ENCODE measurements at places on chromosomes 2 and 18. TPM values are rescaled to one million over a fixed set of nuclear protein-coding genes. Genes with fewer than 3 reads are reported as not detected.
A peak's percentile ranks its signal among the peaks of the same experiment; 100 is the strongest.

PXDN gene
- total RNA-seq, result 0.88 TPM

RASGRP3 gene
- 0.84 TPM for total RNA-seq

SERPINB13 gene
- total RNA-seq, result not detected

SPC25 gene
- total RNA-seq, result 27.1 TPM

UGT1A10 gene
- total RNA-seq, result not detected

SCN7A gene
- not detected for total RNA-seq

EGR4 gene
- not detected for total RNA-seq

SKOR2 gene
- not detected for total RNA-seq

DSG1 gene
- not detected for total RNA-seq

GALNT13 gene
- 0.21 TPM for total RNA-seq

CHPF gene
- 126 TPM for total RNA-seq

FRZB gene
- not detected for total RNA-seq

TUBA3D gene
- total RNA-seq, result 2.9 TPM

FSIP2 gene
- total RNA-seq, result not detected

DNA sequence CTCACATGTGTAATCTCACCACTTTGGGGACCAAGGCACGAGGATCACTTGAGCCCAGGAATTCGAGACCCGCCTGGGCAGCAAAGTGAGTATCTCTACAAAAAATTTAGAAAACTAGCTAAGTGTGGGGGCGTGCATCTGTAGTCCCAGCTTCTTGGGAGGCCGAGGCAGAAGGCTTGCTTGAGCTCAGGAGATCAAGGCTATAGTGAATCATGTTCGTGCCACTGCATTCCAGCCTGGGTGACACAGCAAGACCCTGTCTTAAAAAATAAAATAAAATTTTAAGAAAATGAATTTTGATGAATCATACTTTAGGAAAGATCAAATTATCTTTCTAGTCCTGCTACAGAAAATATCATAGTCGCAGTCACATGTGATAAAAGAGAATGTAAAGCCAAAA is 46.9 kb downstream of the CABYR start:
- no peak for DNase-seq

GRCh38 chr2:77479395-77479794 is 42.8 kb downstream of the LRRTM4 start:
- peak; percentile 9 for DNase-seq

- DNase-seq, result no peak
These were observed at the start of gene GALNT5 for GRCh38 chr2:157257312-157258252. TSS of gene GALNT5 (plus strand) at chr2:157257705. CDS start at chr2:157258083, 378 bp downstream.

DNA sequence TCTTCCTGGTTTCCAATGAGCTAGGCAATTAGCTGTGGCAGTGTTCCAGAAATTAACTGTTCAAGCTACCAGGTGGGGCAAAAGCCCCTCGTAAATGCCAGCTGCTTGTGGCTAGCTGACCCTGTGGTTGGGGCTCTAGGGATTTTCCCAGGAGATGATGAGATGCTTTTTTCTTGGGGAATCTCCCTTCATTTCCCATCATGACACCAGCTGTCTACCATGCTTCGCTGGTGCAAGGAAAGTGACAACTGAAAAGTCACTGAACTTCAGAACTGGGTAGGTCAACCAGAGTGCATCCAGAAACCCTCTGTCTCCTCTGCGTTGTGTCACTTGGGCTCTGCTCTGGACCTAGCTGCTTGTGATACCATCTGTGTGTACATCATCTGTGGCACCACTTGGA is 386.5 kb upstream of the DCC start:
- no peak for DNase-seq

DNA sequence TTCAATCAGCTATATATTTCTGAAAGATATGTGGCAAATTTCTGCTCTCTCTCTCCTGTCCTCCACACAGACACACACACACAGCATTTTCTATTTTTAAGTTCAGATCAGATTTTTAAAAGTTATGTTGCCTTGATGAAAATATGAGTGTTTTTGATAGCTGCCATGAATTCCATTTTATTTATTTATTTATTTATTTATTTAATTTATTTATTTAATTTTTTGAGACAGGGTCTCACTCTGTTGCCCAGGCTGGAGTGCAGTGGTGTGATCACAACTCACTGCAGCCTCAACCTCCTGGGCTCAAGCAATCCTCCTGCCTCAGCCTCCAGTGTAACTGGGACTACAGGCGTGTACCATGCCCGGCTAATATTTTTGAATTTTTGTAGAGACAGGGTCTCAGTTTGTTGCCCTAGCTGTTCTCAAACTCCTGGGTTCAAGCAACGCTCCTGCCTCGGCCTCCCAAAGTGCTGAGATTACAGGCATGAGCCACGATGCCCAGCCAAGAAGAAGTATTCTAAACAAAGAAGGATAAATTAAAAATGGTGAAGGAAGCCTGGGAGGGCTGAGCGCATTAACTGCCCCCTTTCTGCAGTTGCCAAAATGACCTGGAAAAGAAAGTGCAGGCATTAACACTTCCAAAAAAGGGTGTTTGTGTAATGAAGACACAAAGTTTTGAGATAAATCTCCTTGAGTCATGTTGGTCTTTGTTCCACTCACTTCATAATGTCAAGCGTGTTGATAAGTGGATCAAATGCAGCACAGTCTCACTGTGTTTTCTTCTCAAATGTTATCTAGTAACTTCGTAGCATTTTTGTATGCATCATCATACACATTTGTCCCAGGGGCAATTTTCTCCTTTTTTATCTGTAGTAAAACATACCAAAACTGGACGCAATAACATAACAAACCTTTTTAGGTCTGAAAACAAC is 11.1 kb upstream of the IMPA2 start:
- DNase-seq, result no peak

GRCh38 chr18:3626929-3627458 is 177.0 kb downstream of the TGIF1 start:
- DNase-seq, result no peak

DNA sequence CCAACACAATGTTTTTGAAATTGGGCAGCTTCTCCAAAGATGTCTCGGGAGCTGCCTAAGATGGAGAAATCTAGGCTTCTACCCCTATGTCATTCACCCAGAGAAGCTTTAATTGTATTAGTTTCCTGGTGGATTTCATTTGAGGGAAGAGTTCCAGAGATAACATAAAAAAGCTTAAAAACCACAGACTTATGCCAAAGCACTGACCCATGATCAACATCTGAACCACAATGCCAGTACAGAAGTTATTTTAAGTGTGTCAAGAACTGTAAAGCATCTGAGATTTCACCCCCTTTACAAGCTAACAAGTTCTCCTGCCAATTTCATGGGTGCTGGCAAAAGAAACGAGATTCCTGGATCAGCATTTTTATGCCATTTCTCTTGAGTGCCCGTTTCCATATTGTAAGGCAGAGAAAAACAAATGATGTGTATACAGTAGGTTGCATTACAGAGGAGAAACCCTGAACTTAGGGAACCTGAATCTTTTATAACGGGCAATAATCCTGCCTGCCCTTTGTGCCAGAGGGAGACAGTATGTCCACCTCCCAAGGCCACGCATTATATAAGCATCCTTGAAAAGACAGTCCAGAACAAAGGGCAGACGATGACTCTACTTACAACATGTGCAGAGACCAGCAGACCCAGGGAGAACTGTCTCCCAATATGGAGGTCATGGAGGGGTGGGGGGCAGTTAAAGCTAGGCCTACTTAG is 44.1 kb downstream of the MREG start:
- no peak for DNase-seq

- DNase-seq, result no peak
These were observed 16.2 kb downstream of the ATG16L1 start for GRCh38 chr2:233267516-233268245.

- peak; percentile 92 for DNase-seq
These were observed 88.4 kb upstream of the NPAS2 start for GRCh38 chr2:100731535-100731981.

DNA sequence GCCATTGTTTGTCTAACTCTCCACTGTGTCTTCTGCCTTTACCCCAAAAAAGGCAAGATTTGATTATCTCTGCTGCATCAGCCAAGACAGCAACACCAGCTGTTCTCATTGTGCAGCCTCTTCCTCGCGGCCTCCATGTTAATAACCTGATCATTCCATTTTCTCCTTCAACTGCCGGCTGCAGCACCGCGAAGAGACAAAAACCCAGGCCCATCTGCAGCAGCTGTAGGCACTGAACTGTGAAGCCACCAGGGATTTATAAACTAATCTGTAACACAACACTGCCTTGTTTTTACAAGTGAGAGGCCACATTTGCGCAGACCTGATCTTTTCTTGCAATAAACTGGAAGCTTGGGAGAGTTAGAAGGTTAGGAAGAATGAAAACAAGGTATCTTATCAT is 147.8 kb downstream of the SATB2 start:
- no peak for DNase-seq

GRCh38 chr18:376311-376710 is 108.5 kb upstream of the THOC1 start:
- DNase-seq, result no peak

GRCh38 chr2:110780461-110780860 is 48.1 kb downstream of the ACOXL start:
- no peak for DNase-seq

GRCh38 chr2:28356095-28356911 is 36.4 kb upstream of the FOSL2 start:
- DNase-seq, result peak; percentile 44

- peak; percentile 66 for DNase-seq
These were observed 20.6 kb upstream of the ATRAID start for GRCh38 chr2:27191070-27191829.

DNA sequence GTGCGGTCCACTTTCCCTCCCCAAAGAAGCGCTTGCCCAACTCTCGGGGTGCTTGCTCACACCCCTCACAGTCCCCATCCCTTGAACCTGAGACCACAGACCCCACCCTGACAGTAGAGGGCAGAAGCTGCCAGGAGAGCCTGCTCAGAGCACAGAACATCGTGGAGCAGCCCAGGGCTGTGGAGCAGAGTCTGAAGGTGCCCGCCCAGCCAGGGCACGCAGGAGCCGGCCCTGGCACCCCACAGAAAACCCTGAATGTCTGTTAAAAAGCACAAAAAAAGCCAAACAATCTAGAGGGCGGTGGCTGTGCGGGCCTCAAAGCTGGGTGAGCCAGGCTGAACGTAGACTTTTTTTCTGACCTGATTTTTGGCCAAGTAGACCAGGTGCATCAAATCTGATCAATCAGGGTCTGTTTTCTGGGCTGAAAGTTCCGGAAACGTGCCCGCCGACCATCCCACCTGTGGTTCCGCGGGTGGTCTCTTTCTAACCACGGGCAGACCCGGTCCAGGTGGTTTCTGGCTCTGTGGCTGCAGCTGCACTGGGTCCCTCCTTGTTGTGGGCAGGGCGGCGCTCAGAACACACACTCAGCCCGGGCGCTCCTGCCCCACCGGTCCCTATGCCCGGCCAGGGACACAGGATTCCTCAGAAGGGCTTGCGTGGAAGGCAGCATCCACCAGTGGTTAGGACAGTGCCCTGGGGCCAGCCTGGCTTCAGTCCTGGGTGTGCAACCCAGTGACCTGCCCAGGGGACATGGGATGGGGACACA is 66.3 kb downstream of the SLC66A2 start:
- no peak for DNase-seq

DNA sequence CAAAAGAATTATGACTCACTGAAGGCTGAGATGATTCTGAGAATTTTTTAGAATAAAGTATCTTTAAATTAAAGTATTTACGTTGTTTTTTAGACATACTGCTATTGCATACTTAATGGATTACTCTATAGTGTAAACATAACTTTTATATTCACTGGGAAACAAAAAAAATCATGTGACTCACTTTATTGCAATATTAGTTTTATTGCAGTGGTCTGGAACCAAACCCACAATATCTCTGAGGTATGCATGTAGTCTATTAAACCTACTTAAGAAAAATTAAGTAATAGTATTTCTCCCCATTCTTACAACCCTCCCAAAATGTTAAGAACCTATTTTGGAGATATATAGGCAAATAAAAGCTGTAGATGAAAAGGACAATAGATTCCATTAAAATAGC is 142.9 kb upstream of the ZNF521 start:
- no peak for DNase-seq

- DNase-seq, result peak; percentile 9
These were observed 33.0 kb upstream of the DLX1 start for GRCh38 chr2:172052000-172052983.

DNA sequence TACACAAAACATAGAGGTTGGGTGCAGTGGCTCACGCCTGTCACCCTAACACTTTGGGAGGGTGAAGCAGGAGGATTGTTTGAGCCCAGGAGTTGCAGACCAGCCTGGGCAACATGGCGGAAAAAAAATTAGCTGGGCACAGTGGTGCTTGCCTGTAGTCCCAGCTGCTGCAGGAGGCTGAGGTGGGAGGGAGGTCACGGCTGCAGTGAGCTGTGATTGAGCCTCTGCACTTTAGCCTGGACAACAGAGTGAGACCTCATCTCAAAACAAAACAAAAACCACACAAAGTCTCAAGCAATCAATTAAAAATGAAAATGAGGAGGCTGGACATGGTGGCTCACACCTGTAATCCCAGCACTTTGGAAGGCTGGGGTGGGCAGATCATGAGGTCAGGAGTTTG is 4.9 kb downstream of the NOP58 start:
- DNase-seq, result no peak

GRCh38 chr2:199984159-199984558 is 28.8 kb downstream of the MAIP1 start:
- DNase-seq, result no peak

DNA sequence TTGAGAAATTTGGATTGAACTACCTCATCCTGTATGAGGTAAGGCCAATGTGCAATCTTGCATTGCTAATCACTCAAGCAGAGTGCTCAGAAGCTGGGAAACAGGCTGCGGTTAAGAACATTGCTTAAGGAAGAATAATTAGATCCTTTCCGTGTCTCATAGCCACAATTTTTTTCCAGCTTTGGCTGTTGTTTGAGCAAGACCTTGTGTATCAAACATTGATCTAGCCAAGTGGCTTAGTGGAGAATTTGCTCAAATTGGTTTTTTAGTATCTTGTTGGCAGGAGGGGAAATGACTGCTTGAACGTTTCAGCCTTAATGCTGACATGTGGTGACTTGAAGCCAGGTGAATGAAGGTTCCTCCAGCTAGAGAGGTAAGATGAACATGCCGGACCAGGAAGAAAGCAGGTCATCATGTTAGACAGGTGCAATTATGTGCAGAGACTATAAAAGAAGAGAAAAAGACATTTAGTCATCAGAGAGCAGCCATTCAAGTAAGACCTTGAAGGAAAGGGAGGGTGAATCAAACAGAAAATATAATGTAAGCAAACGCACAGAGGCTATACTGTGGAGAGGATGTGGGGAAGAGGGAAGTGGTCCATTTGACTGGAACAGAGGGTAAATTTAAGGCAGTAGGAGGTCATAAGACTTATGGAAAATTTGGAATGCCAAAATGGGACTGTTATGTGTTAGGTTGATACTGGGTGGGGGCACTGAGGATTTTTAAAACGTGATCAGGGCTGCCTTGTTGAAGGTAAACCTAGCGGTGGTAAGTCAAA is 98.9 kb upstream of the CYP1B1 start:
- DNase-seq, result peak; percentile 52

GRCh38 chr2:111154758-111155157 is 34.0 kb downstream of the BCL2L11 start:
- no peak for DNase-seq

- no peak for DNase-seq
These were observed 178.8 kb upstream of the NXPH2 start for GRCh38 chr2:138959031-138959430.

DNA sequence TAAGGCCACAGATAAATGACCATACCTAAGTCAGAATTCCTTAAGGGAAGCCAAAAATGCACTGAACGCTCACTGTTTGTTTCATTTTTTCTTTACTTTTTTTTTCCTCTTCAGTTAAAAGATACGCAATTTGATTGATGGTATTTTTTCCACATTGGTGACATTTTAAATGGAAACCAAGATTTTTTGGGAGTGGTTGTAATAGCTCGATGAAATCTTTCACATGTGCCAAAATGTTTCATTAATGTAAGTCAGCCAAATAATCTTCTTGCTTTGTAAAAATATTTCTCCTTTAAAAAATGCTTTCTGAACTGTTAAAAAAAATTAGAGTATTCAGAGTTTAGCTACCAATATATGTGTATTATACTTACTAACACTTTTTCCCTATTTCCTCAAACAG is 339.8 kb downstream of the ZEB2 start:
- no peak for DNase-seq

Measured in HT1080 (cell line).